ENCODE measurements at places on chromosomes 6 and 20. TPM values are rescaled to one million over a fixed set of nuclear protein-coding genes. Genes with fewer than 3 reads are reported as not detected.

Gene PRDM13
- not detected for total RNA-seq

Gene HMGCLL1
- total RNA-seq = 7.4 TPM

Gene SUN5
- not detected for total RNA-seq

Gene ROS1
- total RNA-seq = 0.92 TPM

Gene TMEM14B
- 102 TPM for total RNA-seq

Gene PAK1IP1
- total RNA-seq = 13.1 TPM

Gene TCF15
- 4.0 TPM for total RNA-seq

Data from tongue (tissue), 3 donors.